Kidney glomerular epithelial cell (primary cell): ENCODE measurements at places on chromosomes 2 and 18.

GRCh38 chr2:189540551-189540950 lies 40.0 kb downstream of the SLC40A1 start:
- no peak for DNase-seq

DNA sequence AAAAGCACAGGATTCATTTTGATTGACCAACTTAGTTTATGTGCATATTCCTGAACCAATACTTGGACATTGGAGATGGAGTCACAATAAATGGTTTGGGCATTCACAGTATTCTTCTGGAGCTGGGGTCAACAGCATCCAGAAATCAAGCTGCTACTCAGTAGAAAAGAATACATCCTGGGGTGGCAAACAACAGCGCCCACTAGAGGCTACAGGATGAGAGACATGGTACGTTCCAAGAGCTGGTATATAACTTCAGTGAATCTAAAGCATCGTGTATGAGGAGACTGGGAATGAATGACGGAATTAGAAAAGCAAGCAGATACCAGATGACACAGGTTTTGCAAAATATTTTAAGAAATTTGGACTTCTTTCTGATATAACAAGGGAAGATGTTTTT lies 142.9 kb upstream of the FIGN start:
- no peak for DNase-seq

GRCh38 chr2:179036353-179036905 lies 13.5 kb downstream of the CCDC141 start:
- no peak for DNase-seq

GRCh38 chr2:74552914-74553811 lies 579 bp downstream of the LOXL3 start:
- DNase-seq = no peak

DNA sequence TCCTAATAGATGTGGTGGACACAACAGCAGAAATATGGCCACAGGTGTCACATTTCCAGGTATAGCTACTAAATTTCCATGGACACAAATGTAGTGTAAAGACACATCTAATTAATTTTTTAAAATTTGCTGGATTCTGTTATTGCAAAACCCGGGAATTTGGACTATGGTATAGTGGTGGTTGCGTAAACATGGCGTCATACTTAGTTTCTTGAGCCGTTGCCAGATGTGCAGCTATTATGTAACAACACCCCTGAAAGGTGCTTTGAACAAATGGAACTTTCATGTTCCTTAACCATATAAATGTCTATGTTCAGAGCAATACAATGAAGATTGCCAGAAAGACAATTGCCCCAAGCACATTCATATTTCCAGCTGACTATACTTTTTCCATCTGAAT lies 85.9 kb downstream of the HRH4 start:
- no peak for DNase-seq

DNA sequence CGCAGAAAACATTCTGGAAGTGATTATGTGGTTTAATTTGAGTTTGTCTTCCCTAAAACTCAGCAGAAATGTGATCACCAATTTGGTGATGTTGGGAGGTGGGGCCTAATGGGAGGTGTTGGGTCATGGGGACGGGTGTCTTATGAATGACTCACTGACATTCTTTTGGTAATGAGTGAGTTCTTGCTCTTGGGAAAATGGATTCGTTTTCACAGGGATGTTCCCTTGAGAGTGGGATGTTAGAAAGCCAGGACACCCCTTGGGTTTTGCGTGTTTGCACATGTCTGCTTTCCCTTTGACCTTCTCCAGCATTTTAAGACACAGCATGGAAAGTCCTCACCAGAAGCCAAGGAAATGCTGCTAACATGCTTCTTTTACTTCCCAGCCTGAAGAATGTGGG lies 321.5 kb upstream of the NT5C1B start:
- DNase-seq = peak; percentile 49

DNA sequence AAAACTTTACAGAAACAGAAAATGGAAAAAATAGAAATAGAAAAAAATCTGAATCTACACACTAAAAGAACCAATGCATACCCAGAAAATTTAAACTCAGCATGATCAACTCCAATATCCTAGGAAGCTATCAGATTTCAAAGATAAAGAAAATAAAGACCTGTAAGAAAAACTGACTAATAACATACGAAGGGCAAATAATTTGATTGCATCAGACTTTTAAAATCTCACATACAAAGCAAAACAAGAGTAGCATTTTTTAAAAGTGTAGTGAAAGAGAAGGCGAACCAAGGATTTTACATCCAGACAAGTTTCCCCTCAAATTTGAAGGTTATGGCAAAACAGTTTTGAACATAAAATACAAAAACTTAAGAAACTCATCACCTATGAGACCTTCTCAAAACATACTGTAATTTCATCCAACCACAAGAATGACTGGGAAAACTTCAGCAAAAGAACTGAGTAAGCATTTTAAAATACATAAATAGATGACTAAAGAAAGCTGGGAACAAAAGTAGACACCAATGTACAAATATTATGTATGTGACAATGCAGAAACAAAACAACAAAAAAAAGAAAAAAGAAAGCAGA lies 54.8 kb downstream of the NBAS start:
- DNase-seq = no peak

DNA sequence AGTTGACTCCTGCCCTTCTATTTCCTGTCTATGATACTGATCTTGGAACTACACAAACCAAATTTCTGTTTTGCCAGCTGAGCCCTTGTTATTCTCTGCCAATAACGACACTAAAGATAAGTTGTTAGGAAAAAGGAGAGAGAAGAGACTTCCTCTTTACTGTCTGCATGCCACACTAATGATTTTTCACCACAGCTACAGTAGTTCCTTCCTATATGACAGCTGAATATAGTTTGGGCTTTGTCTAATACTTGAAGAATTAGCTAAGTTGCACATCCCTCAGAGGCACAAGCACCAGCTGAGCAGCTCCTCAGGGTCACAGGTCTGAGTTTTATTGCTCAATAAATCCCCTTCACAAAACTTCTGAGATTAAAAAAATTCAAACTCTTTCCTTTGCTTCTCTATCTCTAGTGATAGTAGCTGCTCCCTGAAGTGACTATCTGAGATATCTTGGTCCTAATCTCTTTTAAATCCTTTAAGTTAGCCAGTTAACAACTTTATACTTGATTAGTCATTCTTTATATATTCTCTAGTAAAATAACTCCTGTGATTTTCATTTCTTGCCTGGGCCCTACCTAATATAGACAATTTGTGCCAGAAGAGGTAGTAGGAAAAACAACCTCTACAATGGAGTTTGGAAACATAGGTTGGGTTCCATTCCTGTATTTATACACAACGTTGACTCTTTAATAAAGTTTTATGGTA lies 253.0 kb upstream of the CNTNAP5 start:
- no peak for DNase-seq

DNA sequence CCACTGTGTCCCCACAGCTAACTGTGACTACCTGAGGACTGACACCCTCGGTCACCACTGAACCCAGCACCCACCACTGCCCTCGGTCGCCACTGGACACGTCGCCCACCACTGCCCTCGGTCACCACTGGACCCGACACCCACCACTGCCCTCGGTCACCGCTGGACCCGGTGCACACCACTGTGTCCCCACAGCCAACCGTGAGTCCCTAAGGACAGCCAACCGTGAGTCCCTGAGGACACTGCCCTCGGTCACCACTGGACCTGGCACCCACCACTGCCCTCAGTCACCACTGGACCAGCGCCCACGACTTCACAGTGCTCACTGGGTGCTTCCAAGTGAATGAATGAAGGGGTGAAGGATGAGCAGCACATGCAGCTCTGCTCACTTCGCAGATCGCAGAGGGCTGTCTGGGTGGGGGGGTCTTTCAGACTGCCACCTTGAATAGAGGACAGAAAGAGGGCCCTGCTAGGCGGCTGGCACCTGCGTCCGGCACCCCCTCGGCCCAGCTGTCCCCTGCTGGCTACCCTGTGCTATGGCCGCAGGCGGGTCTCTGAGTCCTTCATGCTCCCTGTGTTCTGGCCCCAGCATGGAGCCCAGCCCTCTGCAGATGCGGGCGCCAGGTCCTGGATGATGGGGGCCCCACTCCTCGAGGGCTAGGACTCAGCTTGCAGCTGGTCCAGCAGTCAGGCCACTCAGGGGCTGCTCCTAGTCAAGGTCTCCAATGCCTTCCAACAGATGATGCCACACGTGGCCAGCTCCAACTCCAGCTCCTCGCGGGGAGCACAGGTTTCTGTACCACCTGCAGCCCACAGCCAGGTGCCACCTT lies 51.4 kb upstream of the GPC1 start:
- DNase-seq = no peak

GRCh38 chr2:42879913-42880737 lies 87.7 kb upstream of the HAAO start:
- no peak for DNase-seq

GRCh38 chr2:107418708-107419107 lies 408.0 kb upstream of the RGPD4 start:
- DNase-seq = no peak

- DNase-seq = no peak
Observed at GRCh38 chr2:54422072-54422581, 34.0 kb upstream of the SPTBN1 start.

- DNase-seq = peak; percentile 72
Observed at GRCh38 chr2:11342551-11343367, 1.7 kb downstream of the ROCK2 start.

- no peak for DNase-seq
Observed at GRCh38 chr2:75589391-75590105, 28.8 kb upstream of the EVA1A start.

DNA sequence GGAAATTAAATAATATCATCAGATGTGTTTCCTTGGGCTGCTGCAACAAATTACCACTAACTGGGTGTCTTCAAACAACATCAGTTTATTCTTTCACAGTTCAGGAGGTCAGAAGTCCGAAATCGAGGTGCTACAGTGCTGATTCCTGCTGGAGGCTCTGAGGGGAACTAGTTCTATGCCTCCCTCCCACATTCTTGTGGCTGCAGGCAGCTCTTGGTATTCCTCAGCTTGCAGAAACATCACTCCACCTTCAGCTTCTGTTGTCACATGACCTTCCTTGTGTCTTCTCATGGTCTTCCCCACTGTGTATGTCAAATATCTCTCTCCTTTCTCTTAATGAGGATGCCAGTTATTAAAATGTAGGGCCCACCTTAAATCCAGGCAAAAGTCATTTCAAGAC lies 29.3 kb upstream of the DCC start:
- DNase-seq = no peak

GRCh38 chr2:13522096-13522495 lies 805.4 kb downstream of the TRIB2 start:
- no peak for DNase-seq

GRCh38 chr2:126932529-126932928 lies 33.8 kb downstream of the TEX51 start:
- no peak for DNase-seq

DNA sequence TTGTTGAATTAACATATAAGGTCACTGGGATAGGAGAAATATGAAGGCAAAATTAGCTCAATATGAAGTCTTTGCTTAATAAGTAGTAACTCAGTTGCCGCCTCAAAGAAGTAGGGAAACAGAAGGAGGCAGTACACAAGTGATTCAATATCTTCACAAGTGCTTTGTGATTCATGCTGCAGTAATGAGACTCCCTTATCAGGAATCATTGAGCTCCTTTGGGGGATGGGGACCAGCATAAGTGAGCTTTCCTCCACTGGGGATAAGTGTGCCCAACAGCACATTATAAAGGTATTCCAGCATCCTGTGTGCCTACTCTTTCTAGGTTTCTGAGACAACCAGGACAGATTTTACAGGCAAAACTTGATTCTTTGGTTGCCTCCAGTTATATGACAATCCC lies 323.4 kb upstream of the UBE2E3 start:
- peak; percentile 76 for DNase-seq

GRCh38 chr2:222899413-222900181 lies 38.8 kb downstream of the ACSL3 start:
- no peak for DNase-seq

GRCh38 chr2:73822276-73822675 lies 6.5 kb upstream of the STAMBP start:
- DNase-seq = no peak

GRCh38 chr2:34545486-34546136 lies 946.5 kb upstream of the FAM98A start:
- DNase-seq = no peak

- DNase-seq = no peak
Observed at GRCh38 chr2:127508023-127508630, 18.2 kb downstream of the IWS1 start.

DNA sequence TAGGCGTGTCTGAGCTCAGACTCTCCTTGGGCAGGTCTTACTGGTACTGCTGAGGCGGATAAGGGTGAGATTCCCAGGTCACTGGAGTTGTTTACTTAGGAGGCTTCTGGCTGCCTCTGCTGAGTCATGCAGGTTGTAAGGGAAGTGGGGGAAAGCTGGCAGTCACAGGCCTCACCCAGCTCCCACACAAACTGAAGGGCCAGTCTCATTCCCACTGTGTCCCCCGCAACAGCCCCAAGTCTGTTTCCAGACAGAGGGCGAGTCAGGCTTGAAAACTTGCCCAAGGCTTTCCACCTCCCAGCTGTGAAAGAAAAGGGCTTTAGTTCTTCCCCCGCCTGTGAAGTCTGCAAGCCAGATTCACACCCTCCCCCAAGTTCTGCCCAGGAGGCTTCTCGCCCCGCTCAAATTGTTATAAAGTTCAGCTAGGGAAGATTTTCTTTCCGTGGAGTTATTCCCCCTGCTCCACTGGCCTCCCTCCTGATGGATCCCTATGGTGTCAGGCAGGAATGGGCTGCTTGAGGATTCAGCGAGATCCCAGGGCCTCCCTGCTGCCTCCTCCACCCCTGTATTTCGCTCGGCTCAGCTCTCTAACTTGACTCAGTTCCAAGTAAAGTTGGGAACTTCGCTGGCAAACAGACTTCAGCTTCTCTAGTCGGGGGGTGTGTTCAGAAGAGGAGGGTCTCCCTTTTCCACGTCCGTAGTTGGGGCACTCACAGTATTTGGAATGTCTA lies 248.6 kb downstream of the NR4A2 start:
- DNase-seq = peak; percentile 7

DNA sequence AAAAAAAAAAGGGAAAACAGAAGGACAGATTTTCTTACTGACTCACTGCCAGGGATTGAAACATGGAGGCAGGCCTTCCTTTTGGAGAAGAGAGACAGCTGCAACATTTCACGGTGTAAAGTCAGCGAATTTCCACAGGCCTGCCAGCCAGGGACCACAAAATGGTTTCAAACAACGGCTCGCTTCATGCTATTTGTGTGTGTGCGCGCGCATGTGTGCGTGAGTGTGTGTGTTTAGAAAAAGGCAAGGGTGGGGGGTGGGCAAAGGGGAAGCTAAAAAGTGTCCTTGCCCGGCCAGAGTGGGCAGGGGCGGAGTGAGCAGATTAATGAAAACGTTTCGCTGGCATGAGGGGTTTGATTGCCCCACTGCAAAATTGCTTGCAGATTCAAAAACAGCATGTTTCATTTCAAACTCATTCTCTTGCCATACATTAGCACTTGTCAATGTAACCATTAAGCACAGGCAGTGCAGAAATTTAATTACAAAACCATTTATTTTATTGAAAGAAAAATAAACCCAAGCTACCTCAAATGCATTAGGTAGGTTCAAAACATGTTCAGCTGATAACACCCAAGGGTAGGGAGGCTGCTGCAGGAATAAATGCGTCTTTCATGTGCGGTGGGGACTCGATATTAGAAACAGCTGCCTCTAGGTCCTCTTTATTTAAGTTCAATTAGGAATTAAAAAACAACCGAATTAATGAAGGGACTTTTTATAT lies 182.1 kb upstream of the SIX2 start:
- no peak for DNase-seq
